ENCODE measurements at places on chromosomes 7 and 10. TPM values are rescaled to one million over a fixed set of nuclear protein-coding genes. Genes with fewer than 3 reads are reported as not detected.
A peak's percentile ranks its signal among the peaks of the same experiment; 100 is the strongest.

DNA sequence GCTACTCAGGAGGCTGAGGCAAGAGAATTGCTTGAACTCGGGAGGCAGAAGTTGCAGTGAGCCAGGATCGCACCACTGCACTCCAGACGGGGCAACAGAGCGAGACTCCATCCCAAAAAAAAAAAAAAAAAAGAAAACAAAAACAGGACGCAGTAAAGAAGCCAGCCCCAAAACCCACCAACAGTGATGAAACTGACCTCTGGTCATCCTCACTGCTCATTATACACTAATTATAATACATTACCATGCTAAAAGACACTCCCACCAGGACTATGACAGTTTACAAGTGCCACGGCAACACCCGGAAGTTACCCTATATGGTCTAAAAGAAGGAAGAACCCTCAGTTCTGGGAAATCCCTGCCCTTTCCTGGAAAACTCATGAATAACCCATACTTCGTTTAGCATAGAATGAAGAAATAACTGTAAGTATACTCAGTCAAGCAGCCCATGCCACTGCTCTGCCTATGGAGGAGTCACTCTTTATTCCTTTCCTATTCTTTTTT lies 40.0 kb upstream of the EIF4H start:
- H3K27ac ChIP-seq, result no peak overlapping the region
- no peaks in the 10 kb centered on the region for H3K36me3 ChIP-seq
- DNase-seq, result no peak
- H3K4me3 ChIP-seq, result no peak overlapping the region

Gene PTPRZ1
- total RNA-seq, result 0.55 TPM

Gene CXCL12
- total RNA-seq, result 77.9 TPM

GRCh38 chr7:48096273-48096672 lies 7.2 kb downstream of the UPP1 start:
- no peak for DNase-seq
- no peaks in the 10 kb centered on the region for H3K36me3 ChIP-seq
- H3K27me3 ChIP-seq, result no peaks in the 10 kb centered on the region
- no peak overlapping the region for H3K4me3 ChIP-seq
- peaks cover 4% of the 10 kb centered on the region for H3K4me1 ChIP-seq

- no peak overlapping the region for H3K4me3 ChIP-seq
- no peak overlapping the region for H3K27ac ChIP-seq
- no peaks in the 10 kb centered on the region for H3K27me3 ChIP-seq
Measured at GRCh38 chr7:140242057-140243031, 65.6 kb upstream of the KDM7A start.

- no peak for DNase-seq
- H3K27ac ChIP-seq, result peak overlapping the region; percentile 49
- H3K4me1 ChIP-seq, result peaks cover 6% of the 10 kb centered on the region
- H3K27me3 ChIP-seq, result no peaks in the 10 kb centered on the region
- no peaks in the 10 kb centered on the region for H3K36me3 ChIP-seq
Measured at GRCh38 chr7:6227294-6227846, 45.1 kb downstream of the CYTH3 start.

DNA sequence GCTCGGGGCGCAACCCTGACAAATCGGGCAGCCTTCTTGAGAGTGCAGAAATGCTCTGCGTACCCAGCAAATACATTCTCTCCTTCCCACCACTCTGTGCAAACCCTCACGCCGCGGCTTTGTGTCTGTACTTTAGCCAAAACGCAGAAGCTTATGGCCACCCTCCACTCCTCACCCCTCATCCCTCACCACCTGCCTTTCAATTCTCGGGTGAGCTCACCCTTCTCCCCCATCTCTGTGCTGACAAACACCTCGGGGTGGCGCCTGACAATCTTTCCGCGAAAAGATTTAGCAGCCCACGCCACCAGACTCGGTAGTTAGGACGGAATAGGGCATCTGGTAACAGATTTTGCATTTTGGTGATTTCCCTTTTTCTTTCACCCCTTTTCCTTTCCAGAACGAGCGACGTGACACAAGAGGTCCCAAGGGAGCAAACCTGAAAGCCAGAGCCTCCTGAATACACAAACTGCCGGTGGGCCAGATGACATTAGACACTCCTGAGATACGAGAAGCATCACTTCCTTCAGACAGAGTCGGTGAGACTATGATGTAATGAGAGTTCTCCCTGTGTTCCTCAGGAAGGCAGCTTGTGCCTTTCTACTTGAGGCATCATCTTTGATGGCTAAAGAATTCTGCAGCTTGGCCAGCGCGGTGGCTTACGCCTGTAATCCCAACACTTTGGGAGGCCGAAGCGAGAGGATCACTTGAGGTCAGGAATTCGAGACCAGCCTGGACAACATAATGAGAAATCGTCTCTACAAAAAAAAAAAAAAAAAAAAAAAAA lies 671 bp upstream of the ATAD1 start:
- DNase-seq, result no peak
- peaks cover 33% of the 10 kb centered on the region for H3K4me1 ChIP-seq
- H3K4me3 ChIP-seq, result peak overlapping the region; percentile 66
- H3K27me3 ChIP-seq, result no peaks in the 10 kb centered on the region
- H3K27ac ChIP-seq, result peak overlapping the region; percentile 77

GRCh38 chr7:38177621-38178003 lies 433 bp upstream of the STARD3NL start:
- no peak for DNase-seq
- H3K4me3 ChIP-seq, result peak overlapping the region; percentile 76
- no peaks in the 10 kb centered on the region for H3K27me3 ChIP-seq
- peaks cover 22% of the 10 kb centered on the region for H3K4me1 ChIP-seq
- H3K36me3 ChIP-seq, result no peaks in the 10 kb centered on the region

GRCh38 chr10:56823849-56824248 lies 462.8 kb upstream of the ZWINT start:
- no peaks in the 10 kb centered on the region for H3K27me3 ChIP-seq
- H3K27ac ChIP-seq, result no peak overlapping the region
- no peak overlapping the region for H3K4me3 ChIP-seq
- no peak for DNase-seq
- no peaks in the 10 kb centered on the region for H3K4me1 ChIP-seq

DNA sequence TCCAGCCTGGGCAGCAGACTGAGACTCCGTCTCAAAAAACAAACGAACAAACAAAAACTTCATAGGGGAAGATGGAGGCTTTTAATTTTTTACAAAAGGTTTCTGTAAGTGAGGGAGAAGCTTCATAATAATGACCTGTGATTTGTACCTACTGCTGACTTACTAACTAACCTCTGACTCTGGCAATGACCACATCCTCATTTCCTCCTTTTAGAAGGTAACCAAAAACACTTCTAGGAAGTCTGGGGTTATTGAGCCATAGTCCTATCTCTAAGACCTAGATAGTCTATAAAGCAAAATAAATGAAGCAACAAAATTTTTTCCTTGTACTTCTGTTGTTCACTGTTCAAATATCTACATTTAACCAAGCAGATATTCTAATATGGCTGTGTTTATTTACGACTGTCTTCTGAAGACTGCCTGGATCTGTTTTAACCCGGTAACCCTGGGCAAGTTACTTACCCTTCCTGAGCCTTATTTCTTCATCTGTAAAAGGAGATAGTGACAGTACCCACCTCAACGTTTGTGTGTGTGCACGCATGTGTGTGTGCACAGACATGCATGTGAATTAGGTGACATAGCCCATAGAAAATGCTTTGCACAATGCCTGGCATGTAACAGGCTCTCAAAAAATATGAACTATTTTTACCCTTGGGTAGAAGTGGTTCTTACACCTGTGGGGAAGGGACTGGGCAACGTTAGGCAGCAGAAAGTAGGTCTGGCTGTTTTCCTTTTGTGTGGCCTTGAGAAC lies 30.8 kb upstream of the SMNDC1 start:
- no peaks in the 10 kb centered on the region for H3K36me3 ChIP-seq
- H3K4me1 ChIP-seq, result peaks cover 6% of the 10 kb centered on the region
- H3K4me3 ChIP-seq, result no peak overlapping the region
- no peak for DNase-seq
- no peak overlapping the region for H3K27ac ChIP-seq

GRCh38 chr7:70446448-70447143 lies 685.3 kb upstream of the GALNT17 start:
- no peak overlapping the region for H3K27ac ChIP-seq
- no peaks in the 10 kb centered on the region for H3K36me3 ChIP-seq
- H3K27me3 ChIP-seq, result no peaks in the 10 kb centered on the region
- no peak for DNase-seq

Gene ZNF25
- total RNA-seq, result 11.5 TPM

DNA sequence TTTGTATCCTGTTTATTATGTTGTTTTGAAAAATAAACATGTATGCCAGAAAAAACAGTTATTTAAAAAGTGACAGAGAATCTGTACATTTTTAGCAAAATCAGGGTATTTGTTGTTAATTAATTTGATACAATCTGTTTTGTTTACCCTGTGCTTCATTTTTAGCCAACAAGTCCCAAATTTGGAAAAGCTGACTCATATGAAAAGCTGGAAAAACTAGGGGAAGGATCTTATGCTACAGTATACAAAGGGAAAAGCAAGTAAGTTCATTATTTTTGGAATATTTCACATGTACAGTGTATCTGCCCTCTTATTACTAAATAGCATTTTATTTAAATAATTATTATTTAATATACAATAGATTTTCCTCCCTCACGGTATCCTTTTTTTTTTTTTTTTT lies 151.4 kb downstream of the CDK14 start:
- DNase-seq, result no peak
- no peak overlapping the region for H3K27ac ChIP-seq
- H3K4me1 ChIP-seq, result peaks cover 4% of the 10 kb centered on the region

GRCh38 chr10:67477868-67478267 lies 218.1 kb downstream of the CTNNA3 start:
- no peak for DNase-seq
- no peak overlapping the region for H3K4me3 ChIP-seq
- H3K36me3 ChIP-seq, result no peaks in the 10 kb centered on the region
- H3K27ac ChIP-seq, result no peak overlapping the region
- H3K27me3 ChIP-seq, result no peaks in the 10 kb centered on the region
- no peaks in the 10 kb centered on the region for H3K4me1 ChIP-seq

Gene IQUB
- 0.87 TPM for total RNA-seq

DNA sequence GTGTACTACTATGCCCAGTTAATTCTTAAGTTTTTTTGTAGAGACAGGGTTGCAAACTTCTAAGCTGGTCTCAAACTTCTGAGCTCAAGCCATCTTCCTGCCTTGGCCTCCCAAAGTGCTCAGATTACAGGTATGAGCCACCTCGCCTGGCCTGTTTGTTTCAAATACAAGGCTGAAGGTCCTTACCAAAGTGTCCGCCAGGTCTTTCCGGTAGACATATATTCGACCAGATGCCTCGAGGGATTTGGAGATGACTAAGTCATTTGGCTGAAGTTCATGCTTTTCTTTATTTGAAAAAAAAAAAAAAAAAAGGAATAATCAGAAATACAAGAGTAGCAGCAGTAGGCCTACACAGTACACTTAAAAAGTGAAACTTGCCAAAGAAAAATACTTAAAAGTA lies 204.5 kb upstream of the CDCA7L start:
- no peak for DNase-seq
- H3K4me1 ChIP-seq, result peaks cover 9% of the 10 kb centered on the region
- no peak overlapping the region for H3K27ac ChIP-seq

GRCh38 chr10:49616421-49617101 lies 2.7 kb downstream of the CHAT start:
- H3K4me3 ChIP-seq, result no peak overlapping the region
- no peaks in the 10 kb centered on the region for H3K4me1 ChIP-seq
- peaks cover 95% of the 10 kb centered on the region for H3K27me3 ChIP-seq
- H3K36me3 ChIP-seq, result no peaks in the 10 kb centered on the region

DNA sequence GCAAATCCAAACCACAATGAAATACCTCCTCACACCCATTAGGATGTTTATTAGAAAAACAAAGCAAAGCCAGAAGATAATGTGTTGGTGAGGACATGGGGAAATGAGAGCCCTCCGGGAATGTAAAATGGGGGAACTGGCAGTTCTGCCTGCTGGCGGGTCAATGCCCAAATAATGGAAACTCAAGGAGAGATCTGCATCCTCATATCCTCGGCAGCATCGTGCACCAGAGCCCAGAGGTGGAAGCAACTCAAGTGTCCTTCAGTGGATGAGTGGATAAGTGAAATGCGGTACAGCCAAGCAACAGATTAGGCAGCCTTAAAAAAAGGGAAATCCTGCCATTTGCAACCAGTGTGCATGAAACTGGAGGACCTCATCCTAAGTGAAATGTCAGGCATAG lies 325.2 kb downstream of the WDR37 start:
- no peaks in the 10 kb centered on the region for H3K36me3 ChIP-seq
- no peak overlapping the region for H3K4me3 ChIP-seq
- H3K27me3 ChIP-seq, result peaks cover 61% of the 10 kb centered on the region
- no peaks in the 10 kb centered on the region for H3K4me1 ChIP-seq
- H3K27ac ChIP-seq, result no peak overlapping the region
- no peak for DNase-seq

DNA sequence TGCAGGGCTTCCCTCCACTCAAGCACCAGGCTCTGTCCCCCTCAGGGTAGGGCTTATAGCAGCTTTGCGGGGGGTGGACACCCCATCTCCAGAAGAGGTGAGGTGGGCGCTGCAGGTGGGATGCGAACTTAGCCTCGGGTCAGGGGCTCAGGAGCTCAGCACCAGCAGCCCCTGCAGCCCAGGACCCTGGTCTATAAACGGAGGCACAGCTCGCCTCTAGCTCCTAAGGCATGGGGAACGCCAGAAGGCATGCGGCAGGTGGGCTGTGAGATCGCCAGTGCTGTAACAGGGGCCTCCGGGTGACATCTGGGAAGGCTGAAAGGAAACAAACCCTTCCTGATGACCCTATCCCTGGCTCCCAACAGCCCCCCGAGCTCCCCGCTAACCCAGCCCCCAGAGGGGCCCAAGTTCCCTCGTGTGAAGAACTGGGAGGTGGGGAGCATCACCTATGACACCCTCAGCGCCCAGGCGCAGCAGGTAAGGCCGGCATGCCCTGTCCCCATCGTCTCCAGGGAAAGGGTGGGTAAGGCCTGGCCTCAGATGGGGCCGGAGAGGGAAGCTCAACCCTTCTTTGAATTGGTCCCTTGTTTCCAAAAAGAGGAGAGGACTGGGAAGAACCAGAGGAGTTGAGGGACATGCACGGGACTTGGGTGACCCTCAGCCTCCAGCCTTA lies 4.2 kb downstream of the NOS3 start:
- no peak overlapping the region for H3K27ac ChIP-seq
- H3K4me3 ChIP-seq, result peak overlapping the region; percentile 34
- peaks cover 14% of the 10 kb centered on the region for H3K27me3 ChIP-seq
- no peaks in the 10 kb centered on the region for H3K36me3 ChIP-seq

DNA sequence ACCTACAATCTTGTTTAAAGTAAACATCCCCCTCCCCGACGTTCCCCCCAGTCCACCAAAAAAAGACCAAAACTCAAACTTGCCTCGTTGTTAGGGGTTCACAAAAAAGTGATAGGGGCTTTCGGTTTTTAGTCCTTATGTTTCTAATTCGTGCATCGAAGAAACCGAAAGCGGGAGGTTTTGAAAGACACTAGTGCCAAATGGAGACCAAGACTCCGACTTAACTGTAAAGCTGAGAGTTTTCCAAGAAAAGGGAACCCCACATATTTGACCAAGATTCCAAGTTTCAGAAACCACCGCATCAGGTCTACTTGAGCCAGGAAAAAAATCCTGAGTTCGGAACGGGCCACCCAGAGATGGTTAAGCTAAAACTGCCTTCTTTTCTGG lies 534 bp downstream of the PSMA2 start:
- H3K36me3 ChIP-seq, result peaks cover 24% of the 10 kb centered on the region
- DNase-seq, result no peak
- peak overlapping the region; percentile 79 for H3K27ac ChIP-seq
- peaks cover 11% of the 10 kb centered on the region for H3K4me1 ChIP-seq
- peak overlapping the region; percentile 90 for H3K4me3 ChIP-seq

All from left lung (tissue), 14 donors.